IPS DF 19.7 (cell line): ENCODE measurements at places on chromosomes 7 and 10.

GRCh38 chr7:156445997-156446761 lies 194.4 kb upstream of the RNF32 start:
- DNase-seq = no peak

DNA sequence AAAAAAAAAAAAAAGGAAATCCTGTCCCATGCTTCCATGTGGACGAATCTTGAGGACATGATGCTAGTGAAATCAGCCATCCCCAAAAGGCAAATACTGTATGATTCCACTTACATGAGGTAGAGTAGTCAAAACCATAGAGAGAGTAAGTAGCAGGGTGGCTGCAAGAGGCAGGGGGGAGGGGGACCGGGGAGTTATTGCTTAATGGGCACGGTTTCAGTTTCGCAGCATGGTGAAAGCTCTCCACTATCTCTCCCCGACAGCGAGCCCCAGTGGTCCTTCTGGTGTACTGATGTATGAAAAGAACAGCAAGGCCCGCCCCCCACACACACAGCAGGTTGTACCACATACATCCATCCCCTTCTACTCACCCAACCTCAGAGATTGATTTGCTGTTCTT lies 32.8 kb downstream of the NOD1 start:
- DNase-seq = no peak

DNA sequence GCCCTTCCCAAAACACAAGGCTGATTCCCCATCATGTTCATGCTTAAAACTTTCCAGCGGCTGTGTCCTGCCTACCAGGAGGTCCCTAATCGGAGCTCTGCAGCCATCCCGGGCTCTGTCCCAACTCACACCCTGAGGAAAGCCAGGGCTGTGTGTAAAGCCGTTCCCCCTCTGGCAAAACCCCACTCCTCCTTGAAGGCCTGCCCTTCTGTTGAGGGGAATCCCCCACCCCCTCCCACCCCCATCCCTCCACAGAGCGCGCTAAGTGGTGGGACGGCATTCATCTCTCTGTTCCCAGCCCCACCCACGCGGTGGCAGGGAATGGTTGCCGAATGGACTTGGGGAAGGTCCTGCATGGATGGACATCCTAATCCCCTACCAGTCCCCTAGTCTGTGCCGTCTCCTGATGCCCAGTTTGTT lies 667 bp upstream of the TMEM120A start:
- no peak for DNase-seq

DNA sequence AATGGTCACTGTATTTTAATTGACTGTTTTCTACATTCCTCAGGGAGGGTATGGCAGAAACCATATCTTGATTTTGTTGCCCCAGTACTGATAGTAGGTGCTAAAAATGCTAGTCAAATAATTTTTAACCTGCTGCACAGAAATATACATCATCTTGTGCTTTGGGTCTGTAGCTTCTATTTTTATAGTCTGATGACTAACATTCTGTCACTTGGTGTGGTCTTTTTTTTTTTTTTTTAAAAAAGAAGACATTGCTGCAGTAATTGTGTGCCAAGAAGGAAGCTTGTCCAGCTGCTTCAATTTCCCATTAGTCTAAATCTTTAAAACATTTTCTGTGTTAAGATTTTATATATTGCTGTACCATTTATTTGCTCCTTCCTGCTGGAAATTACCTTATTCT lies 83.6 kb downstream of the ICA1 start:
- DNase-seq = no peak

DNA sequence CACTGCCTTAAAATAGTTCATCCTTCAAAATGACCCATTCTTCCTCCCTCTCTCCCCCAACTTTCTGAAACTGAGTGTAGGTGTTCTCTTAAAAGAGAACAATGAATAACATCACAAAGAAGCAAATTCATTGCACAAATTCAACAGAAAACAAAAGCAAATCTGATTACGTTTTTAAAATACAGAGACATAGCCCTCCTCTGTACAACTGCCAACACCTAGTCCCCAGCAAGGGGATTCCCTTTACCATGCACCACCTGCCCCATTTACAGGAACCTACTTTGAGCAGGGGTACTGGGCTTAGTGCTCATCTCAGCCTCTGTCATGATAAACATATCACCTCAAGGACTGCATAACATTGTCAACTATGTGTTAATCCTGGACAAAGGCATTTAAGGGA lies 302.8 kb upstream of the AOAH start:
- DNase-seq = no peak

GRCh38 chr10:63431962-63432797 lies 33.6 kb downstream of the JMJD1C start:
- no peak for DNase-seq

DNA sequence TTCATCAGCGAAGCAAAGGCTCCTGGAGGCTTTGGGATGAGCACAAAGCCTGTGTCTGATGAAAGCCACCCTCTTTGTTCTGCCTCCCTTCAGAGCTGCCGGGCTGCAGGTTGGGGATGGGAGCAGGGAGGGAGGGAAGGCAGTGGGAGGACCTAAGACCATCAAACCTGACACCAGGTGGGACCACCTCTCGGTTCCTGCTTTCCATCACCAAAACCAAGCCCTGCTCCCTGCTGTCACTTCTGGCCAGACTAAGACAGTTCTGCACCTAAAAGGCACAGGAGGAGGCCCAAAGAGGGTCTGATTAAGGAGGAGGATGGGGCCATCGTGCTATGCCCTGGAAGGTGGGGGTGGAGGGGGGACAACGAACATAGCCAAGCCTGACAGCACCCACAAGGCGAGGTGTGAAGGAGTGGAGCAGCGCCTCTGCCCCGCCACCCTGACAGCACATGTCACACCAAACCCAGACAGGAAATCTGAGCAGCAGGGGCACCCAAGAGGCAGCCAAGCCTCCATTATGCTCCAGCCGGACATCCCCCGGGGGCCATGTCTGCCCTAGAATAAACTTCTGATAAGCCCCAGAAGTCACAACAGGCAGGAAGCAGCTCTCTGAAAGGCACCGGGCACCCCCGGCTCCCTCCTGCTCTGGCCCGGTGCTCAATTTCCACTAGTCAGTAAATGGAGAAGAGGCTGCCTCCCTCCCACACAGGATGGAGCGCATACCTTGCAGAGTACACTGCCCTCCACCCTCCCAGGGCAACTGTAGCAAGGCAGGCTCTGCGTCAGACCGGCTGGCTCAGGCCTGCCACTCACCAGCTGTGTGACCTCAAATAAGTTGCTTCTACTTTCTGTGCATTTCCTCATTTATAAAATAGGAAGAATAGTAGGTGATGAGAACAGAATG lies 48.9 kb downstream of the DLG5 start:
- DNase-seq = peak; percentile 89

GRCh38 chr10:32937911-32938424 lies 20.1 kb downstream of the ITGB1 start:
- DNase-seq = no peak

DNA sequence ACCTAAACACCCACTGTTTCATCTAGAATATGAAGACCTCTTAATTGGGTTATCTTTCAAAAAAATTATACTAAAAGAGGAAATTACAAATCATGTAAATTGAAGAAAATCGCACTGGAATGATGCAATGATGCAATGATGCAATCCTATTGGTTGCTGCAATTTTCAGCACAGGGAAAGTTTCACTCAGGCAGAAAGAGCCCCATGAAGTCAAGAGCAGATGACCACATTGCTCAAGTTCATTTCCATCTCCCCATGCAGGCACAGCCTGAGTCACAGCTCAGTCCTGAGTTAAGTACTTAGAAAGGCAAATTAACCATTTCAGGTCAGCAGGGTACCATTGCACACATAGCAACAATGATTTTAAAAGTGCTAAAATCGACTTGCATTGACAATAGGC lies 180.3 kb upstream of the MYO3A start:
- DNase-seq = no peak

DNA sequence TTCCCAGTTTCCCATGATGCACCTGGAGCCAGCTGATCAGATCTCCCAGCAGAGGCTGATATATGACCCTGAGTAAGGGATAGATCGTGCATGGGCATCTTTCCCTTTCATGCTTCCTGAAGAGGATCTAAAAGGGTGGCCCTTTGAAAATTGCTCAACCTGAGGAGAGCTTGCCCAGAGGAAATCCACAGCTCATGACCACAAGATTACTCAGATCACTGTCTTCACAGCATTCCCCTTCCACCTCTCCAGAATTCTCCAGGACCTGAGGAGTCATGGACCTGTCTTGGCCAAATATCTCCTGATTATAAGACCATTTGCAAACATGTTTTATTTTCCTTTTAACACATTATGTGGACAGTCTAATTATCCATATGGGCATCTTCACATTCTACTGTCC lies 328.1 kb downstream of the LHFPL3 start:
- DNase-seq = no peak

GRCh38 chr7:36182854-36183604 lies 30.0 kb downstream of the EEPD1 start:
- DNase-seq = no peak

DNA sequence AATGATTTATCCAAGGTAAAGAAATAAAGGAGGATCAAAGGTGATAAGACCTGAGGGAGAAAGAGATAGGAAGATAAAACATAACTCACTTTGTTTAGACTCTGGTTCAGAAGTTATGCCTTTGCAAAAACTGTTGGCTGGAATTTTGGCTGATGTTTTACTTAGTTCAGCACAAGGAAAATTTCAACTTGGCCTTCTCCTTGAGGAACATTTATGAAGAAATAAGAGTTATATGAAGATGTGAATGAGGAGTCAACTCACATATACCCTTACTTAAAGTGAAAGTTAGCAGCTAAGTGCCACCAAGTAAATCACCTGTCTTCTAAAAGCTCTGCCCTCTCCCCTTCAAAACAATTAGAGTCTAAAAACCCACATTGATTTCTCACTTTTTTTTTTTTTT lies 39.7 kb upstream of the COL1A2 start:
- DNase-seq = no peak

DNA sequence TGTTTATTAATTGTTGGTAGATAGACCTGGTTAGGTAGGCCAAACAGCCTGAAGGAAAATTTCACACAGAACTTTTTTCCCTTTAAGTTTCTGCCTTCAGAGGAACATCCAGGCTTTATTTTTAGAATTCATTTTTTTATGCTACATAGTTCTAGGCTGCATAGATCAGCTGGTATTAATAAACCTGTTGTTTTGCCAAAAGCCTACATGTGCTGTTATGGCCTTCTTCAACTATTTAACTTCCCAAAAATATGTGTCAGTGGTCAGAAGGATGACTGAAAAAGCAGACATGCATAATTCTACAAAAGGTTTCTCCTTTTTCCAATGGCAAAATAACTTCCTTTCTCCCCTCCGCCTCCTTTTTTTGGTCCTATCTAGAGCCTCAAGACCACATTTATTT lies 303.0 kb upstream of the DKK1 start:
- no peak for DNase-seq

GRCh38 chr7:35485436-35485835 lies 209.5 kb downstream of the HERPUD2 start:
- DNase-seq = no peak

- DNase-seq = no peak
Measured at GRCh38 chr10:44393834-44394547, 9.1 kb upstream of the CXCL12 start.

GRCh38 chr7:137873524-137873923 lies 26.8 kb upstream of the DGKI start:
- no peak for DNase-seq

GRCh38 chr10:44233561-44234482 lies 151.1 kb downstream of the CXCL12 start:
- DNase-seq = peak; percentile 69

- no peak for DNase-seq
Measured at GRCh38 chr7:155950898-155951553, 138.8 kb upstream of the SHH start.

DNA sequence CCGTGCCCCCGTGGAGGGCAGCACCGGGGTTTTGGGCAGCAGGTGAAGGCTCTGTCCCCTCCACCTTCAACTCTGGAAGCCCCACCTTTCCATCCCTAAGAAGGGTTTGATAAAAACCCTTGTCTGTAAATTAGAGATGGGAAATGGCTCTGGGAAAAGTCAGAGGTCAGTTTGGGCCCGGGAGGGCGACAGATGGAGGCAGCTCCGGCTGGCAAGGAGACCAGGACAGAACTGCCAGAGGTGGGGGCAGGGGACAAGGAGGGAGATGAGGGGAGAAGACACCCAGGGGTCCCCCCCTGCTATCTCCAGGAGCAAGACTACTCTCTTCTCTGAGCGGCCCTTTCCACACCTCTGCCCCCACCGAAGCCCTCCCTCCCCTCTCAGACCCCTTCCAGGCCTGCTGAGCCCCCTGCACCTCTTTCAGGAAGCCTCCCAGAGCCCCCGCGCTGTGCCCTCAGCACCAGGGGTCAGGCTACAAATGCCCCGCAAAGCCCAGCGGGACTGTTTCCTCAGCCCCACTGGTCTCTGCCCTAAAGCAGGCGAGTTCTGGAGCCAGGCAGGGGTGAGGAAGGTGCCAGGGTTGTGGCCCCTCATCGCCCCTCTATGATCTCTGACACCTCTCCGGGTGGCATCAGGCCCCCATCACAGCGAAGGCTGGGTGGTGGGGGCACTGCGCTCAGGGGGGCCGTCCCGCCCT lies 980 bp upstream of the SH2B2 start:
- DNase-seq = no peak

- DNase-seq = no peak
Measured at GRCh38 chr7:128407751-128408708, 1.8 kb downstream of the IMPDH1 start.
